ENCODE measurements at places on chromosomes 11 and 22. TPM values are rescaled to one million over a fixed set of nuclear protein-coding genes. Genes with fewer than 3 reads are reported as not detected.
A peak's percentile ranks its signal among the peaks of the same experiment; 100 is the strongest.

DNA sequence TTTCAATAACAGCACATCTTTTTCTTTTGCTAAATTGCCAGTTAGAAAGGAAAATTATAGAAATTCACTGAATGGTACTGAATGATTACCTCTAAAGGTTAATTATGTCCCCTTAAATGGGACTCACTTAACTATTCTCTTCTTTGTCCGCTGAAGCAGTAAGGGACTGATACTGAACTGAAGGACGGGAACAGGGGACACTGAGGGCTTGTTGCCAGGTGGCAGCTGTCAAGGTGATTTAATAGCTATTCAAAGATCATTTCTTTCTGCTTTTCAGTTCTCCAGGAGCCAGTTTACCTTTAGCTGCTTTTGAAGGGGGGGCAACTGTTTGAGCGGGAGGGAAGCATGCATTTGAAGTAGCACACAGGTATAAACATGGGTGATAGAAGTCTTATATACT, 325.4 kb upstream of the CCDC90B start:
- DNase-seq = no peak

AP2A2 gene
- 42.0 TPM for total RNA-seq

DNA sequence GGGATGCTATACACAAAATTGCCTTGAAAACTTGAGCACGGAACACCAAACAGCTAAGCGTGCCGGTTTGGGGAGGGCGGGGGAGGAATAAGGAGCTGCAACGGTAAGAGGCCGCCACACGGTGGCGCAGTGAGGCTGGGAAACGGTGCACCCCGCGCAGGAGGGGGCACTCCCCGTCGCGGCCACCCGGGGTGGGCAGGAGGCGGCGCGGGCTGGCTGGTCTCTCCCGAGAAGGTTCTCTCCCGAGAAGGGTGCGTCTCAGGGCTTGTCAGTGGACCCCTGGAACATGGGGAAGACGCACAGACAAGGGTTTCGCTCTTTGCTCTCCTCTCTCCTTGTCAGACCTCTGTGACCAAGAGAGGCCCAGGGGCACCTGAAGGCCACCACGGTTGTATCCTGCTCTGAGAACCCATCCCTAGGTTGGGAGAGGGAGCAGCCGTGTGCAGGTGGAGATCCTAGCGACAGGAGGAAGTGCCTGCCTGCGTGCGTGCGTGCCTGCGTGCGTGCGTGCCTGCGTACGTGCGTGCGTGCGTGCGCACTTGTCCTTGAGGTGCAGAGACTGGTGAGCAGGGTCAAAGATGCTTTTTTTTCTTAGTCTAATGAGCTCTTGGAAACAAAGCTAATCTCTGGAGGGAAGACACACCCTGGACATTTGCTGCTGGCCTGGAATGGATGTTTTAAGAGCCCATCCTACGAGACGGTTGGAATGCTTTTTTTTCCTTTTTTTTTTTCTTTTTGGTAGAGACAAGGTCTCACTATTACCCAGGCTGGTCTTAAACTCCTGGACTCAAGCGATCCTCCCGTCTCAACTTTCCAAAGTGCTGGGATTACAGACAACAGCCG, 18.1 kb upstream of the JAM3 start:
- DNase-seq = no peak

ADAMTS8 gene
- total RNA-seq = not detected

TSGA10IP gene
- total RNA-seq = not detected

IRAG1 gene
- total RNA-seq = 0.03 TPM

- DNase-seq = no peak
Measured at GRCh38 chr22:42287174-42287890, 16.9 kb upstream of the TCF20 start.

PKNOX2 gene
- not detected for total RNA-seq

DDIAS gene
- 14.2 TPM for total RNA-seq

DNA sequence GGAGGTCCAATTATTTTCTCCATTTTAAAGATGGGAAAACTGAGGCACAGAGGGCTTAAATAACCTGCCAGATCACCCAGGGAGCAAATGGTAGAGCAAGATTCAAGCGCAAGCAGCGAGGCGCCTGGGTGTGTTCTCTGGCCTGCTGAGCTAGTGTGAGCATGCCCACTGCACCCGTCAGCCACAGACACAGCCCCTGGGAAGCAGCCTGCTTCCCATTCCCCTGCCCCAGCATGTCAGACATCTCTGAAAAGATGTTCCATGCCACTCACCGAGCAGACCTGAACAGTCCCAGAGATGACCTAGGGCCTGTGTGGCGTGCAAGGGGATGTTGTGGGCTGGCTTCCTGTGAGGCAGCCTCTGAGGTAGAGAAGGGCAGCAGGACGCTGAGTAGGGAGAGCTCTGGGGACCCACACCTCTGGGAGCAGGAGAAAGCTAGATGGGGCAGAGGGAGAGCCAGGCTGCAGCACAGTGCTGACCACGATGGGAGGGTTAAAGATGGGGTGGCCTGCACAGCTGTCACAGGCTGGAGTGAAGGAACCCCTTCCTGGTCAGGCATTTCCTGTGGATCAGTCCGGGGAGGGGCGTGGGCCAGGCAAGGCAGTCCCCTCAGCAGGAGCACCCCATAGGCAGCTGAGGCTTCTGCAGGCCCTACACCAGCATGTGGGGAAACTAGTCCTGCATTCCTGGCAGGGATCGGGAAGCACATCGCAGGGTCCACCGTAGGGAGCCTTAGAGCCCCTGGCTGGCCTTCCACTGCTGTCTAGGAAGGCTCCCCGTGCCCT, 101.4 kb downstream of the GALNT18 start:
- no peak for DNase-seq

GRCh38 chr11:16945671-16946469, 68.3 kb downstream of the PLEKHA7 start:
- DNase-seq = peak; percentile 61

TMEM25 gene
- 8.5 TPM for total RNA-seq

MYO7A gene
- total RNA-seq = 0.24 TPM

HTR3A gene
- total RNA-seq = not detected
